ENCODE measurements at places on chromosomes 13 and 19. TPM values are rescaled to one million over a fixed set of nuclear protein-coding genes. Genes with fewer than 3 reads are reported as not detected.

The SPINT2 gene
- polyA plus RNA-seq, result 350 TPM

DNA sequence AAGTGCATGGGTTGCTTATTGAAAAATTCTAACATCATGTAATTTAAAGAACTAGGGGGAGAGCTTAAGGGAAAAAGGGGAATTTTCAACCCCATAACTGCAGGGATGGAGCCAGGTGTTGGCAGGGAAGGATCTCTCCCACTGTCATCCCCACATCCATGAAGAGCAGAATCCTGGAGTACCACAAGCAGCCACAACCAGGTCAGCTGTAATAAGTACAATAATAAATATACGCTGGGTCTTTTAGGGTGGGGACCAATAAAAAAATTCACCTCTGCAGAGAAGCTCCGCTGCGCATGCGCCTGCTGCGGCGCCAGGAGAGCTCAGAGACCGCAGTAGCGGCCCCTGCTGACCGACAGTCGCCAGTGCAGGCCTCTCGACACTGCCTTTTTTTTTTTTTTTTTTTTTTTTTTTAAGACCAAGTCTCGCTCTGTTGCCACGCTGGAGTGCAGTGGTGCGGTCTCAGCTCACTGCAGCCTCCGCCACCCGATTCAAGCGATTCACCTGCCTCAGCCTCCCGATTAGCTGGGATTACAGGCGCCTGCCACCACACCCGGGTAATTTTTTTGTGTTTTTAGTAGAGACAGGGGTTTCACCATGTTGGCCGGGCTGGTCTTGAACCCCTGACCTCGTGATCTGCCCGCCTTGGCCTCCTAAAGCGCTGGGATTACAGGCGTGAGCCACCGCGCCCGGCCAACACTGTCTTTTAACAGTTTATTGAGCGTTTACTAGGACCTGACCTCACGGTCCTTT is 2.5 kb upstream of the EEF2 start:
- no peak for DNase-seq

GRCh38 chr13:53921473-53921872 is 892.9 kb downstream of the OLFM4 start:
- no peak for DNase-seq

DNA sequence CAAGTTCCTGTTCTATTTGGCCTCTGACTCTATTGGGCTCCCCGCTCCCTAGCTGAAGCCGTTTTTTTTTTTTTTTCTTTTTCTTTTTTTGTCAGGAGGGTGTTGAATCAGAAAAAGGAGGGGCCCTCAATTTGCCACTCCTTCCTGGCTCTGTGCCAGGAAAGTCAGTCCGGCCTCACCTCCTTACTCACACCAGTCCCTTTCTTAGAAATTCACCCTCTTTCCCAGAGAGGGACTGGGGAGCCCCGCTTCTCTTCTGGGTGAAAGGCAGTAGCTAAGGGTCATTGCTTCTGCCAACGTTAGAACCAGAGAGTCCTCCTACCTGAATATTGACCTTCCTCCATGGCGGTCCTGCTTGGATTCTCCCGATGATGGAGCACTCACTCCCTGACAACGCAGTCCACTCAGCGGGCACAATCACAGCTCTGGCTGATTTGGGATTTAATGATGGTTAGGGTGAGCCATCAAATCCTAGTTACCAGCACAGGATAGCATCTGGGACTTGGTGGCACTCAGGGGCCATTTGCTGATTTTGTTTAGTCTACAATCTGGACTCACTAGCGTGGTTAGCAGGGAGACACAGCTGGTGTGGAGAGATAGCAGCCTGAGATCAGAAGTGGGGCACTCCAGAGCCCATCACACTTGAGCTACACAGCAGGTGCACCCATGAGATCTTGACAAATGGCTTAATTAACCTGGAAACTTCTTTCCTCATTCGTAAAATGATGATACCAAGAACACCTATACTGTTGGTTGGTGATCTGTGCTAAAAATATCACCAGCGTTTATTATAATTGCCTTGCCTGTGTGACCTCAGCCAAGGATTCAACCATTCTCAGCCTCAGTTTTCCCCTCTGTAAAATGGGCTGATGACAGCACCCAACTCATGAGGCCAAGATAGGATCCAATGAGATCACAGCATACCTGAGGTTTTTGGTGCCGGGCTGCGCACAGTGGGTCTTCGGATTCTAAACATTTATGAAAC is 2.2 kb downstream of the FCER2 start:
- no peak for DNase-seq

GRCh38 chr13:109803825-109804224 is 17.4 kb upstream of the IRS2 start:
- DNase-seq, result no peak

GRCh38 chr19:33641261-33641660 is 19.5 kb downstream of the CHST8 start:
- DNase-seq, result no peak

- DNase-seq, result no peak
These were observed 53.7 kb upstream of the TRPC4 start for GRCh38 chr13:37923236-37923635.

- no peak for DNase-seq
These were observed 8.8 kb downstream of the ALOX5AP start for GRCh38 chr13:30744056-30744680.

The VSTM1 gene
- polyA plus RNA-seq, result 0.23 TPM

The TGFBR3L gene
- 0.45 TPM for polyA plus RNA-seq

The TEX29 gene
- 0.37 TPM for polyA plus RNA-seq

GRCh38 chr13:103926118-103926517 is 859.9 kb upstream of the SLC10A2 start:
- no peak for DNase-seq

DNA sequence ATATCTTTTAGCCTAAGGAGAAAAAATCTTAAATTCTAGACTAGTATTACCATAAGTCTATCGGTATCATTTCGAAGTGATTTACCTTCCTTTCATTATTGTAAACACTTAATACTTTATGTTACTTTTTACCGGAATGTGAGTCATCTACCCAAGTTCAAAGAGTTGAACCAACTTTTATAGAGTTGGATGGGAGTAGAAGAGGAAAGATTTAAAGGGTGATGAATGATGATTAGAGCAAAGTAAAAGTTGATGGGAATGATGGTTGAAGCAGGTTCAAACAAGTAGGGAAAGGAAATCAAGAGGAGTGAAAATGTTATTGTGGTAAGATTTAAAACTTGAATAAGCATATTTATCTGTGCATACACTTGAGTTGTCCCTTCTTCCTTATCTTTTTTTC is 11.3 kb upstream of the LPAR6 start:
- no peak for DNase-seq
